Mesenchymal stem cell (in vitro differentiated cells and primary cell): ENCODE measurements at places on chromosomes 11 and 22.
A peak's percentile ranks its signal among the peaks of the same experiment; 100 is the strongest.

DNA sequence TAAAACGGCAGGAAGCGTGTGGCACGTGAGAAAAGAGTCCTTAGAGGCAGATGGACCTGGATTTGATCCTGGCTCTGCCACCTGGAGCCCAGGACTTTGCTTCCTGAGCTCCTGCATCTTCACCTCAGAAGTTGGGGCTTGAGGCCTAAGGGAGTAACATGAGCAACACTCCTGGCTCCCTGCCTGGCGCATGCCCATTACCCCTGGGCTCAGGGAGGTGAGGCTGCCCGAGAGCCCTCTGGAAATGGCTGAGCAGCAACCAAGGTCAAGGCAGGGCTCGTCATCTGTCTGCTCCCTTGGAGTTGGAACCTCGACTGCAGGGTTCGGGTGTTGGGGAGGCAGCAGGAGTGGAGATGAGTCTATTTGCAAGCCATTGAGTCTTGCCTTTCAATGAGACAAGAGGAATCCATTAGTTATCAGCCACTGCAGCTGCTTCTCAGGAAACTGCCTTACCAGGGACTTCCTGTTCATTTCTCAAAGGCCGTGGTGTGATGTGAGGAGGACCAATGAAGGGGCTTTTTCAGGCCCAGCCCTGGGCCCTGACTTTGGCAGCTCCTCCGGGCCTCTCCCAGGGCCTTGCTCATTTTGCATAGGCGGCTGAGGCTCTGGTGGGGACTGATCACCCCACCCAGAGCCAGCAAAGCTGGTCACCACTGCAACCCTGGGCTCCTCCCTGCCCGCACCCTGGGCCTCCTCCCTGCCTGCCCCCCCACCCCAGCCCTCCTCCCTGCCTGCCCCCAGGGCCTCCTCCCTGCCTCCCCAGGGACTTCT is 6.4 kb downstream of the FADS2 start:
- peak; percentile 93 for DNase-seq

- peak; percentile 62 for DNase-seq
Measured at GRCh38 chr11:11313426-11313825, 39.6 kb downstream of the CSNK2A3 start.

GRCh38 chr11:74460481-74461154 is 6.7 kb downstream of the KCNE3 start:
- DNase-seq: no peak

GRCh38 chr11:2742201-2742600 is 42.4 kb upstream of the KCNQ1OT1 start:
- DNase-seq: no peak

DNA sequence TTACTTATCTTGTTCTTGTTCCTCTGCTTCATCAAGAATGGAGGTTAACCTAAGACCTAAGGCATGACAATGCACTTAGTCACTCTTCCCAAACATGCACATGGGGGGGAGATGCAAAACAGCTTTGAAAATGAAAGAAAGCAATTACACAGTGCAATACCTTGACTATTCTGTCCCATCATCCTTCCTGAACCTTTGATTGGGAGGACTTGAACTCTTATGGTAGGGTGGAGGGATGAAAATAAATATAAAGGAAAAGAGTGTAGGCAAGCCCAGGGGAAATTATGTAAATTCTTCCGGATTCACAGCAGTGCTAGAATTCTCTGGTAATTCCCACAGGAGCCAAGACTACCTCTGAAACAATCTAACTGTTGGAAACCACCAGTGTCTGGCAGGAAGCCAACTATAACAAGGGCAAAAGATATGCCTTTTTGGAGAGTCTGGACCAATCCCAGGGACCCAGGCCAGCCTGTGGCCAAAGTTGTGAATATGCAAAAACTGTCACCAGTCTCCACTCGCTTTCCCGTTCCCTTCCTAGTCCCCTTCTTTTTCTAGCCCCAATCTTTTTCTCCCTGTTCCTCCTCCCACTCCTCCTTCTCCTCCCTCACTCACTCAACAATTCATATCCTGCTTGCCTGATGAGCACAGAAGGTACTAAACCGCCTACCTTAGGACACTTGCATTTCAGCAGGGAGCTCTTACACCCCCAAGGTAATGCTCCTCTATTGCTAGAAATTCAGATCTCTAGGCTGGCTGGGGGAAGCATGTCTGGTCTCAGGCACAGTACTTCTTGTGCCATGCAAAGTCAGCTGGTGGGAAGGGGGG is 2.5 kb upstream of the RCN1 start:
- peak; percentile 81 for DNase-seq
